ENCODE measurements at places on chromosomes 2 and 18.

DNA sequence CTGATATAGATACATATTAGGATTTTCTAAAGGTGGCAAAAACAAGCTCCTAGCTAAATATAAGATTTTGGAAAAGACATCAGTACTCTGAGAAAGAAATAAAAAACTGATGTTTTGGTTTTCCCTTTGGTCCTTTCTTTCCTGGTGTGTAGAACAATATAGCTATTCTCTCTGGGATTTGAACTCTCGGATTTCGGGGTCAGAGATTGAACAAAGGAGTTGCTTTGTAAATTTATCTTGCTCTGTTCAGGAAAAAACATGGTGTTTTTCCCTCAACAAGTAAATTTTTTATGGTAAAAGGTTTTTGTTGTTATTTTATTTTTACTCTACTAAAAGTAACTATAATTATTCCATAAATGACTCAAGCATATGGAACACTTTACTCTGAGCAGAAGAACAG, 889.3 kb downstream of the ERBB4 start:
- DNase-seq, result no peak

GRCh38 chr18:34620258-34620861, 89.7 kb upstream of the DTNA start:
- no peak for DNase-seq

DNA sequence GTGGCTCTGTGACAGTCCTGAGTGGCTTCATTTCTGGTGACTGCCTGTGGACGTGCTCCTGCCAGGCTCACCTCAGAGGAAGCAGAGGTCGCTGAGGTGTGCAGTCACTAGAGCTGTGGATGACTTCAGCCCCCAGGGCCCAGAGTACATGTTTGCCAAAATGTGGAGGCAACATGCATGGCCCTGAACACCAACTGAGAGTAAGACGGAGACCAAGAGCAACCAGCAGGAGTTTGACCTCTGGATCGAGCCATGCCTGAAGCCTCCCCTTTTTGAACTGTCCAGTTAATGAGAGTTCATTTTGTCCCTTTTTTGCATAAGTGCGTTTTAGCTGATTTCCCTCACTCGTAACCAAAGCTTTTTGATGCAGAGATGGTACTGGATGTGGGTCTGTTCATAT, 184.9 kb downstream of the RTP5 start:
- DNase-seq, result no peak

- DNase-seq, result no peak
Measured at GRCh38 chr2:36405183-36405582, 49.6 kb downstream of the CRIM1 start.

Data from memory B cell (primary cell).